ENCODE measurements at places on chromosomes 16 and 17.

DNA sequence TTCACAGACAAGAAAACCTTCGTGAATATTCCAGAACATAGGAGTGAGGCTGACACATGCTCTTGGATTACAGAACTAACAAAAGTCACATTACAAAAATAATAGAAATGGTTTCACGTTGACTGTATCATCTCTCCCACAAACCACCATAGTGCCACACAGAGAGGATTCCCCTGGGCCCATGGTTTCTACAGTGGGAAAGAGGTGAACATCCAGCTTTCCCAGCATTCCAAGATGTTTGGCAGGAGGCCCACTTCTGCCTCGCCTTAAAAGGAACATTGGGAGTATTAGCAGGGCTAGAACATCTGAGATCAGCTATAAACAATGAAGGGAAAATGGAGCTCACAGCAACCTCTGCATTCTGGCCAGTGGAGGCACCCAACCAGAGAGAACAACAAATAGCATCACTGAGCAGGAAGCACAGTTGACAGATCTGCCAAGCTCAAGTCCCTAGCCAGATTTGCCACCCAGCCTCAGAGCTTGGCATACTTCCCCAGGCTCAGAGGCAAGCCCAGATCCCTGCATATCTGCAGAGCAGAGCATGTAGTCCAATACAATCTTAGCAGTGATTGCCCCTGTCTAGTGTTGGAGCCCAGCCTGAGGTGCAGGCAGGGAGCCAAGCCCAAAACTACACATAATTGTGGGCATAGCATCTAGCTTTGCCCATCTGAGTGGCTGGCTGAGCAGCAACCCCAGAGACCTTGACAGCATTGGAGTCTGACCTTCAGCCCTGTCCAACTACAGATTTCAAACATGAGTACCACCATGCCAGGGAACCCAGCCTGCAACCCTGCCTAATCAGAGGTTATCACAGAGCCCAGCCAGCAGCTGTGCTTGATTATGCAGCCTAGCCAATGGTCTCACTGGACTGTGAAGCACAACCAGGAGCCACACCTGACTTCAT lies 260.4 kb downstream of the CEP112 start:
- no peak for DNase-seq

- DNase-seq, result no peak
These were observed 4.1 kb upstream of the SLC5A10 start for GRCh38 chr17:18947866-18948265.

GRCh38 chr16:14100825-14101224 lies 29.7 kb downstream of the MRTFB start:
- DNase-seq, result no peak

DNA sequence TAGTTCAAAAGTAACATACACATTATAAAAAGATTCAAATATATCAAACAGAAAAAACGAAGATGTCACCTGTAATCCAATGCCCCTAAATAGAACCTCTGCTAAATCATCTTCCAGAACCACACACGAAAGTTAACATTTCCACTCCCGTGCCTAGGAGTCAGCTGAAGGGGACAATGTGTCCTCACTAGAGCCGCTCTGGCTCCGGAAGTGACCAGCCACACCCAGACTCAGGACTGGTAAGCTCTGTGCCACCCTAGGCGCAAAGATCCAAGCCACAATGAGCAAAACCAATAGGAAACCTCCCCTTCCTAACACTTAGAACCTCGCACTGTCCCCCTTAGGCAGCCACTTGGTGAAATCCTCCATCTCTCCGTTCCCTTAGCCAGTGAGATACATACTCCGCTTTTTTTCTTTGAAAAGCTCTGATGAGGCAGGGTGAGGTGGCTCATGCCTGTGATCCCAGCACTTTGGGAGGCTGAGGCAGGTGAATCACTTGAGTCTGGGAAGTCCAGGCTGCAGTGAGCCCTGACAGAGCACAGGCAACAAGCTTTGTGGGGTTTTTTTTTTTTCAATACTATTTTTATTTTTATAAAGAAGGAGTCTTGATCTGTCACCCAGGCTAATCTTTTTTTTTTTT lies 11.8 kb downstream of the CTRB1 start:
- DNase-seq, result no peak

GRCh38 chr17:29933379-29933778 lies 3.4 kb upstream of the SSH2 start:
- peak; percentile 69 for DNase-seq

GRCh38 chr17:73874008-73874720 lies 229.9 kb upstream of the SDK2 start:
- no peak for DNase-seq

DNA sequence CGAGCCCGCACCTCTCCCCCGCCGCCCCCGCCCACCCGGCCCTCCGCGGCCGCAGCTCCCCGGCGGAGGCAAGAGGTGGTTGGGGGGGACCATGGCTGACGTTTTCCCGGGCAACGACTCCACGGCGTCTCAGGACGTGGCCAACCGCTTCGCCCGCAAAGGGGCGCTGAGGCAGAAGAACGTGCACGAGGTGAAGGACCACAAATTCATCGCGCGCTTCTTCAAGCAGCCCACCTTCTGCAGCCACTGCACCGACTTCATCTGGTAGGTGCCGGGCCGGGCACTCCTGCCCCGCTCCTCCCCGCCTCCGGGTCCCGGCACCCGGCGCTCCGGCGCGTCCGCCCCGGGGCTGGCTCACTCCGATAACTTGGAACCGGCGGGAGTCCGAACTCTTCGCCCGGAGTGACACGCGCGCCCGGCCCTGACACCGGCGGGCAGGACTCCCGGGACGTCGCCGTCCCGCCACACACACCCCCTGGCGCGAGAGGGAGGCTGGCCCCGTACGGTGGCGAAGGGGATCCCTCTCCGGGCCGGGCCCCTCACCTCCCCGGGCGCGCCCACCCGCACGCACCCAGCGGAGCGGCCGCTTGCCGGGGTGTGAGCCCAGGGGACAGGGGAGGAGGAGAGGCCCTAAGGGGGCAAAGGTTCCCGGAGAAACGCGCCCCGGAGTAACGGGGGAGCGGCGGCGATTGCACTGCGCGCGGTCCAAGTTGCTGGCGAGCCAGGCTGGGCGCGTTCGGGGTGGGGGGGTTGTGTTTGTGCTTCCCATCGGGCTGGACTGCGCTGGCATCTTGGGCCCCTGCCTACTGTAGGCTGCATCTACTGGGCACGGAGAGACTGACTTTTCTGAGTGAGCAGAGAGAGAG lies 581 bp downstream of the PRKCA start:
- peak; percentile 76 for DNase-seq

GRCh38 chr17:52986056-52986662 lies 827.6 kb upstream of the CA10 start:
- DNase-seq, result no peak

DNA sequence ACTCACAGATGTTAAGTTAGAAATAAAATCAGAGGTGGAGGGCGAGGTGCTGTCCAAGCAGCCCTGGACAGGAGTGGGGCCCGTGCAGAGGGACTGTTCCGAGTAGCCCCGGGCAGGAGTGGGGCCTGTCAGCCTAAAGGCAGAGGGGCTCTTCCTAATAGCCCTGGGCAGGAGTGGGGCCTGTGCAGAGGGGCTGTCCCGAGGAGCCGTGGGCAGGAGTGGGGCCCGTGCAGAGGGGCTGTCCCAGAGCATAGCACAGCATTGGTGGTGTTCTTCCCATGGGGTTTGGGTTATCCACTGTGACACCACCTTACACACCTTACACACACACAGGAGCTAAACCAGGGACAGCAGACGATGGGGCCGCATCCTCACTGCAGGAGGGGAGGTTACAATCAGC lies 10.4 kb downstream of the CEP131 start:
- no peak for DNase-seq

DNA sequence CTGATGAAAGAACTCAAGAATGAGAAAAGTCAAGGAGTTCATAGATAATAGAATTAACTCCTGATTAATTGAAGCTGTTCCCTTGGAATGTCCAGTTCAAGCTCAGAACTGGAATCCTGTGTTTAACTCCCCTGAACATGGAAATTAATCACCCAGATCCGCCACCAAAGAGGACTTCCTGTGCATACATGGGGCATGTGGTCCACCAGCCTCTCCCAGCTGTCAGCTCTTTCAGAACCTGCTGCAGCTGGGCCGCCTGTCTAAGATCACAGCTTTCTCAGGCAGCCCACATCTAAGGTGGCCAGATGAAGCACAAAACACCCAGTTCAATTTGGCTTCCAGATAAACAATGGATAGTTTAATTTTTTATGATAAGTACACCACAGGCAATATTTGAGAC lies 203.7 kb upstream of the COX10 start:
- DNase-seq, result no peak

DNA sequence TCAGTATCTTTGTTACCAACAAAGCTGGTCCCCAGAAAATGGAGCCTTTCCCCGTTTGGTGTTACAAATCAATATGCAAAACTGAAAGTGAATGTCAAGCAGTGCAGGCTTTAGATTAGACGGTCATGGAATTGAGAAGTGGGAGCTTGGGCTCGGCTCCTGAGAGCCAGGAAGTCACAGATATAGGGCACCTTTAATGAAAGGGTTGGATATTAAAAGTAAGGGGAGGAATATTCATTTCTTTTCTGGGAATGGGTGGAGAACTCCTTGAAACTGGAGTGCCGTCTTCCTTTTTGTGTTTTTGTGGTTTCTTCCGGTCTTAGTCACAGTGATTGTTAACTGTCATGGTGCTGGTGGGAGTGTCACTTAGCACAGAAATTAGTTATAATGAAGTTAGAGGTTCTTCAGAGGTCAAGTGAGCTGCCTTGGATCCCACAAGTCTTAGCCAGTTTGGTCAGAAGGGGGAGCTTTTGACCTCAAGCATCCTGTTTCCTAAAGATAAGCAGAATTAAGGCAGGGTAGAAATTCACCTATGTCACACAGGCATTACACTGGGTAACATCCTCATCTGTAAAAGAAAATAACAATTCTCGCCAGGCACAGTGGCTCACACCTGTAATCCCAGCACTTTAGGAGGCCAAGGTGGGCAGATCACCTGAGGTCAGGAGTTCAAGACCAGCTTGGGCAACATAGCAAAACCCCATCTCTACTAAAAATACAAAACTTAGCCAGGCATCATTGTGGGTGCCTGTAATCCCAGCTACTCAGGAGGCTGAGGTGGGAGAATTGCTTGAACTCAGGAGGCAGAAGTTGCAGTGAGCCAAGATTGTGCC lies 9.6 kb upstream of the EIF1 start:
- DNase-seq, result no peak

GRCh38 chr17:39579318-39580081 lies 28.2 kb downstream of the NEUROD2 start:
- peak; percentile 74 for DNase-seq

DNA sequence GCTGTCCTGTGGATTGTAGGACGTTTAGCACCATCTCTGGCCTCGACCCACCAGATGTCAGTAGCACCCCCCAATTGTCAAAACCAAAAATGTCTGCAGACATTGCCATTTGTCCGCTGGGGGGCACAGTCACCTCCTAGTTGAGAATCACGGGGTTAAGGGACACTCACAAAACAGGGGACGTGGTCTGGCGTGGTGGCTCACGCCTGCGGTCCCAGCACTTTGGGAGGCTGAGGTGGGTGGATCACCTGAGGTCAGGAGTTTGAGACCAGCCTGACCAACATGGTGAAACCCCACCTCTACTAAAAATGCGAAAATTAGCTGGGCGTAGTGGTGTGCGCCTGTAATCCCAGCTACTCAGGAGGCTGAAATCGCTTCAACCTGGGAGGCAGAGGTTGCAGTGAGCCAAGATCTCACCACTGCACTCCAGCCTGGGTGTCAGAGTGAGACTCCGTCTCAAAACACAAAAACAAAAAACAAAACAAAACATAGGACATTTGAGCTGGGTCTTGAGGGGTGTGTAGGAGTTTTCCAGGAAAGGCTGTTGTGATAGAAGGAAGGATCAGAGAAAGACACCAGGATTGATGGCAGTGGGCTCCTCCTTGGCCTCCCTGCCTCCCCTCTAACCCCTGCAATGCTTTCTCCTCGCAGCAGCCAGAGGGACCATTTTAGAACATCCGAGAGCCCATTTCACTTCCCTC lies 171.8 kb upstream of the GSE1 start:
- DNase-seq, result peak; percentile 53

- DNase-seq, result no peak
These were observed 1.0 kb upstream of the HOXB13 start for GRCh38 chr17:48729335-48730239.

- no peak for DNase-seq
These were observed 1.7 kb downstream of the CTDNEP1 start for GRCh38 chr17:7249830-7250229.

DNA sequence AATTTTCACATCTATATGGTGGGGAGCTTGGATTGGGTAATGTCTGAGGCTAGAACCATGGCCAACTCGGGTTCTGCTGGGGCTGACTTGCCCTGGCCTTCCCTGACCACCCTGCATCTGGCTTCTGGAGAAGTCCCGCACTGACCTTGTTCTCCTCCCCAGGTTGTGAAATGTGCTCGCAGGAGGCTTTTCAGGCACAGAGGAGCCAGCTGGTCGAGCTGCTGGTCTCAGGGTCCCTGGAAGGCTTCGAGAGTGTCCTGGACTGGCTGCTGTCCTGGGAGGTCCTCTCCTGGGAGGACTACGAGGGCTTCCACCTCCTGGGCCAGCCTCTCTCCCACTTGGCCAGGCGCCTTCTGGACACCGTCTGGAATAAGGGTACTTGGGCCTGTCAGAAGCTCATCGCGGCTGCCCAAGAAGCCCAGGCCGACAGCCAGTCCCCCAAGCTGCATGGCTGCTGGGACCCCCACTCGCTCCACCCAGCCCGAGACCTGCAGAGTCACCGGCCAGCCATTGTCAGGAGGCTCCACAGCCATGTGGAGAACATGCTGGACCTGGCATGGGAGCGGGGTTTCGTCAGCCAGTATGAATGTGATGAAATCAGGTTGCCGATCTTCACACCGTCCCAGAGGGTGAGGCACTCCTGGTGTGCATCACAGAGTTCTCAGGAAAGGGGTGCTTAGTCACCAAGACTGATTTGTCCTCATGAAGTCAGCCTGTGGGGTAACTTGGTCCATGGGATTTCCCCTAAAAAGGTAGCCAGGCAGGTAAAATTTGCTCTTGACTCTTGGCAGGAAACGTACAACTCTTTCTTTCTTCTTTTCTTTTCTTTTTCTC lies 6.1 kb downstream of the NOD2 start:
- DNase-seq, result no peak

GRCh38 chr16:87702325-87702811 lies 63.4 kb downstream of the KLHDC4 start:
- peak; percentile 83 for DNase-seq

- peak; percentile 28 for DNase-seq
These were observed 75.6 kb upstream of the PLCG2 start for GRCh38 chr16:81703177-81704155.

GRCh38 chr17:30388321-30389179 lies 9.8 kb downstream of the CPD start:
- peak; percentile 61 for DNase-seq

DNA sequence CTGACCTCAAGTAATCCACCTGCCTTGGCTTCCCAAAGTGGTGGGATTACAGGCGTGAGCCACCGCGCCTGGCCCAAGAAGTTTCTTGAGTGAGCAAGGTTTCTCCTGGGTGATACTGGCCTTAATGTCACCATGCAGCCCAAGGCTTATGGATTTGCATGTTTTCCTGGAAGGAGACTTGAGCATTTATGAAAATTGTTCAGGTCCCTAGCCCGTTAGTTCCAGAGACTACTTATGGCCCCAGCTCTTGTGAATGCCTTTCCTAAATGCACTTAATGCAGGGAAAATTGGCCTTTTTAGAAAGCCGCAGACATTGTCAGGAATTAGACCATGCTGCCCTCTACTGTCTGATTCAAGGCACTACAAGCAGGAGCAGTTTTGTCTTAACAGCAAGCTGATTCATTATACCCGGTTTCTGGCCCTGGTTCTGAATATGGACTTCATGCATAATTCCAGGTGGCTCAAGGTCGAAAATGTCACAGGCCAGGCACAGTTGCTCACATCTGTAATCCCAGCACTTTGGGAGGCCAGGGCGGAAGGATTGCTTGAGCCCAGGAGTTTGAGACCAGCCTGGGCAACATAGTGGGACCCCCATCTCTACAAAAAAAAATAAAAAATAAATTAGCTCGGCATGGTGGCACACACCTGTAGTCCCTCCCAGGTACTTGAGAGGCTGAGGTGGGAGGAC lies 91.3 kb downstream of the SNX29 start:
- DNase-seq, result peak; percentile 84

All from GM23338 (cell line).